ENCODE measurements at places on chromosomes 12 and 14.

DNA sequence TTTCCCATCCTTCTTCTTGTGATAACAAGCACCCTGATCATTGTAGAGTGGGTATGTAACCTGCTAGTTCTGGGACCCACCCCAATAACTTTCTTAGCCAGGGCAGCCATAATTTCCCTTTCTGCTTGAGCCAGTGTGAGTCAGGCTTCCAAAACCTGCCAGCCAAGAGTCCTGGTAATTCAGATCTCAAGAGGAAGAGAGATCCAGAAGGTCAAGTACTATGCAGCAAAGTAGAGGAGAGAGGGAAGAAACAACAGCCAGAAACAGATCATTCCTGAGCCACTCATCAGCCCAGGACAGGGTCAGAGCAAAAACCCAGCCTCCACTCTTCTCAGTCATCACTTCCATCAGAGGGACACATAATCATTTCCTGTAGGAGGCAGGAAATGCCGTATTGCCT, 182.0 kb downstream of the DICER1 start:
- no peak for DNase-seq

GRCh38 chr14:101598571-101599233, 37.4 kb downstream of the DIO3 start:
- no peak for DNase-seq

DNA sequence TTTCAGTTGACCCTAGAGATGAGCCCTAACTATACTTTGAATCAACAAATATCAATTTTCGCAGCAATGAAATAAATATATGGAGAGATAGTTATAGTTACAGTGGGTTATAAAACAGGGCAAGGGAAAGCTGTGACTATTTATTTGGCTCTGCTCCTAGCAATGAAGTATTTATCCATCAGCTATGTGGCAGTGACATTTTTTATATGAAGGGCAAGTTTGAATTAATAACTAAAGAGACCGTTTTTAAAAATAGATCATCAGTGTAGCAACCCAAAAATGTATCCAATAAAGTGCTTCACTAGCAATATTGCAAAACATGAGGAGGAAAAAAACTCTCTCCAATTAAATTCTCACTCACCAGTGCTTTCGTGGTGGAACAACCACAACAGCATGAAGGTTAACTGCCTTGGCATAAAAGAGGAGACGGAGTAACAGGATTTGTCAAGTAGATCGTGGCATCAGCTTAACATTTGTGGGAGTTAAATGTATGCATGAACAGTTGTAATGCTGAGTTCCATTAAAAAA, 58.1 kb upstream of the NUDT4 start:
- no peak for DNase-seq

DNA sequence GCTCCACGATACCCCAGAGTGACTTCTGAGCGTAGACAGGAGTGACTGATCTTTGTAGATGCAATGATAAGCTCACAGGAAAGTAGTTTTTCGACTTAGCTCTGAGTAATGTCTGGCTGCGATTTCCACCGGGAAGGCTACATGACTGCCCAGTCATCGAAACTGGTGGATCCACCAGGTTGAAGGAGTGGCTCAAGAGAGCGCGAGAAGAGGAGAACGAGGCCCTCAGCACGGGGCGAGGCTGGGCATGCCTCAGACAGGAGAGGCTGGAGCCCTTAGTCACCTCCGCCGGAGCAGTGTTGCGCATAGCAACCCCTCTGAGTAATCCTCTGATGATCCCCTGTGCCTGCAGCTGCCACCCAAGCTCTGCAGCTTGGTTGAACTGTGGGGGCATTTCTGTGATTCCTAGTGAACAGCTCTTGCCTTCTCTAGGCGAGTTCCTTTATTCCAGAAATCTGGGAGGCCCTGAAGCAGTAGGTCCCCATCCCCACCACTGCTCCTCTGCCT, 25.6 kb downstream of the ELK3 start:
- no peak for DNase-seq

GRCh38 chr14:92584220-92584619, 70.6 kb downstream of the RIN3 start:
- DNase-seq, result no peak

DNA sequence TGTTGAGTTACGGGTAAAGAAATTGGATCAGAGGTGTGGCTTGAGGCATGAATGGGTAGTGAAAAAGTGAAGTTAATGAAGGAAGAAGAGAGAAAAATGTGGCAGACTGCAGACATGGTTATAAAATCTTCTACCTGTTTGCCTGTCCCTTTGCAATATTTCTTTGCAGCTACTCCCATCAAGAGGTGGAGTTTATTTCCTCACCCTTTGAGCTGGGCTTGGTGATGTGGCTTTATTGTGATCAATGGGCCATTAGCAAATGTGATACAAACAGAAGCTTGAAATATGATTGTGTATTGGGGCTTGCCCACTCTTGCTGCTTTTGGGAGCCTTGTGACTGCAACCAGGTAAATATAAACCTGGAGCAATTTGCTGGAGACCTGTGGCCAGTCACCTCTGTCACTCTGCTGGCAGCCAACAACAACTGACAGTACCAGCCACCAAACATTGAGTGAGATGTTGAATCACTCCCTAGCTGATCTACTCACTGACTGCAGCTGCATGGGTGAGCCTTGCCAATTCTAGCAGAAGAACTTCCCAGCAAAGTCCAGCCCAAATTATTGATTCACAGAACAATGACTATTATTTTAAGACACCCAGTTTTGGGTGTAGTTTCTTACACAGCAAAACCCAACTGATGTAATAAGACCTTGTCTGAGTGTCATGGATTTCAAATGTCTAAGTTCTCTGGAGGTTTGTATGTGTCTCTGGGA, 151.0 kb upstream of the ATP2B1 start:
- no peak for DNase-seq

GRCh38 chr12:24798335-24798734, 150.6 kb downstream of the BCAT1 start:
- DNase-seq, result no peak
